ENCODE measurements at places on chromosomes 4 and X. TPM values are rescaled to one million over a fixed set of nuclear protein-coding genes. Genes with fewer than 3 reads are reported as not detected.

- peak; percentile 64 for ATAC-seq
These were observed 20.8 kb downstream of the LIN54 start for GRCh38 chr4:82989575-82990429.

GRCh38 chr4:16715482-16715881 lies 183.0 kb downstream of the LDB2 start:
- no peak for ATAC-seq

- ATAC-seq: no peak
These were observed 23.9 kb downstream of the WDR1 start for GRCh38 chr4:10092481-10093270.

- no peak for ATAC-seq
These were observed 3.7 kb downstream of the PDE6B start for GRCh38 chr4:628821-629635.

DNA sequence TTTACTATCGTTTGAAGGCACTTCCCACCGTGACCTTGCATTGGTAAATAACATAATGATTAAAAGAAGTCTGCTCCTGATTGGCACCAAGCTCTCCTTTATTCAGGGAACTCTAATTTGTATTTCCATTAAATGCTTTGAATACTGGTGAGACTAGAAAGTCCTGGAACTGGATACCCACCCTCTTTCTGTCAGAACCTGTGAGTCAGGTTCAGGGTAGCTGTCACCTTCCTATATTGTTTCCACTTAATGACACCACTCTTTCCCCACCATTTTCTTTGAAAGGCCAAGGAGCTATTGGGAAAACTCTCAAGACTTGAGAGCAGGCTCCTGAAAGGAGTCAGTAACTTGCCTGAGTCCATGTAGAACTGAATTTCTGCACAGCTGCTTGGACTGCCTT lies 55.9 kb upstream of the RASSF6 start:
- no peak for ATAC-seq

- ATAC-seq: no peak
These were observed 756.3 kb downstream of the CCSER1 start for GRCh38 chr4:90883519-90883918.

- no peak for ATAC-seq
These were observed 22.6 kb downstream of the IRF2 start for GRCh38 chr4:184451726-184452125.

DNA sequence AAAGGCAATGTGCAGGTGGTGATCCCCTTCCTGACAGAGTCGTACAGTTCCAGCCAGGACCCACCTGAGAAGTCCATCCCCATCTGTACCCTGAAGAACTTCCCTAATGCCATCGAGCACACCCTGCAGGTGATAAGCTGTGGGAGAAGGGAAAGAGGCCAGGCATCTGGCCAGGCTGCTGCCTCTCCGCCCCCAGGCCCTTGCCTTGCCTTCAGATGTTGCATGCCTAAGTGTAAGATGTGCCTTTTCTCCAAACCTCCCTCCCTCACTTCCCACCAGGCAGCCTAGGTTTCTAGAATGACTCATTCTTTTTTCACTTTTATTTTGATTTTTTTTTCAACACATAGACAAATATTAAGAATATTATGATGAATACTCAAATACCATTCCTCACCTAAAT lies 12.2 kb upstream of the CDK16 start:
- peak; percentile 21 for ATAC-seq

GRCh38 chr4:56863441-56864139 lies 42.1 kb upstream of the SPINK2 start:
- ATAC-seq: peak; percentile 93

GRCh38 chr4:81965911-81966310 lies 407.9 kb downstream of the HNRNPD start:
- ATAC-seq: no peak

DNA sequence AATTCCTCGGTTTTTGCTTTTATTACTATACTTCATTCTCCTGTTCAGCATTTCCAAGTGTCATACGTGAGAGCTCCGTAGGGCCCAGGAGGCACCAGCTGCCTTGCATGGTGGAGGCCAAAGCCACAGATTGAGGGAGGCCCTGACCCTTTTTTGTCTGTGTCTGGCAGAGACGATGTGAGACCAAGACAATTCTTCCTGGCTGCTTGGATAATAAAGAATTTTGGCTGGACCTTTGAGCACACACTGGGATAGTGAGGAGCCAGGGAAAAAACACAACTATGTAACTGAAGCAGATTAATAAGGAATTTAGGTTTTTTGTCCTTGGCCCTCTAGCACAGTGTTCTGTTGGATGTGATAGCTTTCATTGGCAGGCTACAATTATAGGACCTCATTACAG lies 161.0 kb downstream of the CPXCR1 start:
- ATAC-seq: no peak

GRCh38 chrX:41459716-41460115 lies 12.6 kb downstream of the NYX start:
- no peak for ATAC-seq

DNA sequence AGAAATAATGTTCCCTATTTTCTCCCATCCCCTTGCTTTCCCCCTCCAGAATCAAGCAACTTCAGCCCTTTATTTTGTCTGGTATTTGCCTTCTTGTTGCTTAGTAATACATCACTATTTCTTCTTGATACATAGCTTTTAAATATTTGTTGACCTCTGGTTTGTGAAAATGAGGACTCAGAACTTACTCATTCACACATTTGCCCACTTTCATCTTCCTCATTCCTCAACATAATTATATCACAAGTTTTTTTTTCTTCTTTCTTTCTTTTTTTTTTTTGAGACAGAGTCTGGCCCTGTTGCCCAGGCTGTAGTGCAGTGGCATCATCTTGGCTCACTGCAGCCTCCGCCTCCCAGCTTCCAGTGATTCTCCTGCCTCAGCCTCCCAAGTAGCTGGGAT lies 28.9 kb upstream of the NDUFC1 start:
- ATAC-seq: peak; percentile 72

DNA sequence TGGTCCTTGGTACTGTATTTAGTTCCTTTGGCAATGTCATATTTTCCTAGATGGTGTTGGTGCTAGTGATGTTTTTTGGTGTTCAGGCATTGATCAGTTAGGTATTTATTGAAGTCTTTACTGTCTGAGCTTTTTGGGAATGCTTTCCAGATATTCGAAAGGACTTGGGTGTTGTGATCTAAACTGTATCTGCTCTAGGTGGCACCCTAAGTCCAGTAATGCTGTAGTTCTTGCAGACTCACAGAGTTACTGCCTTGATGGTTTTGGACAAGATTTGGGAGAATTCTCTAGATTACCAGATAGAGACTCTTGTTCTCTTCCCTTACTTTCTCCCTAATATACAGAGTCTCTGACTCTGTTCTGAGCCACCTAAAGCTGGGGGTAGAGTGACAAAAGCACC lies 513.6 kb upstream of the PITX2 start:
- no peak for ATAC-seq

GRCh38 chrX:70476934-70477733 lies 32.5 kb downstream of the DLG3 start:
- no peak for ATAC-seq

GRCh38 chrX:110536816-110537215 lies 178.2 kb downstream of the RTL9 start:
- no peak for ATAC-seq

- no peak for ATAC-seq
These were observed 34.5 kb upstream of the UCP1 start for GRCh38 chr4:140603286-140603685.

GRCh38 chrX:112961981-112962380 lies 121.3 kb upstream of the AMOT start:
- ATAC-seq: no peak

DNA sequence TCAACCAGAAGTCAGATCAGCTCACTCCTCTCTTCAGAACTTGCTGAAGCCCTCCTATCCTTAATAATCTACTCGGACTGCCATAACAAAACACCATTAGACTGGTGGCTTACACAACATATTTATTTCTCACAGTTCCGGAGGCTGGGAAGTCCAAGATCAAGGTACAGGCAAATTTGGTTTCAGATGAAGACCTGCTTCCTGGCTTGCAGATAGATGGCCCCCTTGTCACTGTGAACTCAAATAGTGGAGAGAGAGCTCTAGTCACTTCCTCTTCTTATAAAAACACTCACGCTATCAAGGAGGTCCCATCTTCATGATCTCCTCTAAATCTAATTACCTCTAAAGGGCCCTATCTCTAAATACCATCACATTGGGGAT lies 125.1 kb downstream of the CAMK2D start:
- ATAC-seq: peak; percentile 53

DNA sequence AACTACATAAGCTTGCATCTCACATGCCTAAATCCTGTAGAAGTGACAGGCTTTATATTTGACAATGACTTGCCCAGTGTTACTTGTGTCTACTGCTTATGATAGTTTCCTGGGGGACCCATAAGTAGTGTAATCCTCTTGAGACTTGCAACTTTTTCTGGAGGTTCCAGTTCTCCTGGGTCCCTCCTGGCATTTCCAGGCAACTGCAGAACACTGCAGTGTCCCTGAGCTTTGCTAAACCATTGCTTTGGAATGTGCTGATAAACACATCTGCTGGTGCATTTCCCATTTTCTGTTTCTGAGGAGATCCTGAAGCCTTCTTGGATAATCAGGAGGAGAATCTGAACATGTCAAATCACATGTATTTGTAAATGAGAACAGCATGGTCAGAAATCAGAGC lies 82.0 kb downstream of the ANOS1 start:
- ATAC-seq: no peak

DNA sequence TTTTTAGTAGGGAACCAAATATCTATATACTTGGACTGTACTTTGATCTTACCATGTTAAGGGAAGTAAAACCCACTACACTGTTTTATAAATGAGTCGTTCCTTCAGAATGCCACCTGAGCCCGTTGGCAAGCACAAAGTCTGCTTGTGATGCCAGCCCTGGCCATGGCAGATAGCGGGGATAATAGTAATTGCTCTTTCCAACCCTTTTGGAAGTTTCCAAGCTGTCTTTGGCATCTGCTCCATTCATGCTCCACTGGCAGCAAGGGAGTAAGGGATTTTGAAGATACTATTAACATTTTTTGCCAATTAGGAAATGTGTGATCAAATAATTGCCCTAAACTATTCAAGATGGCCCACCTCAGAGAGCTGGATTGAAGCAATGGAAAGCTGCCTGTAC lies 689.2 kb upstream of the SLIT2 start:
- ATAC-seq: no peak

DNA sequence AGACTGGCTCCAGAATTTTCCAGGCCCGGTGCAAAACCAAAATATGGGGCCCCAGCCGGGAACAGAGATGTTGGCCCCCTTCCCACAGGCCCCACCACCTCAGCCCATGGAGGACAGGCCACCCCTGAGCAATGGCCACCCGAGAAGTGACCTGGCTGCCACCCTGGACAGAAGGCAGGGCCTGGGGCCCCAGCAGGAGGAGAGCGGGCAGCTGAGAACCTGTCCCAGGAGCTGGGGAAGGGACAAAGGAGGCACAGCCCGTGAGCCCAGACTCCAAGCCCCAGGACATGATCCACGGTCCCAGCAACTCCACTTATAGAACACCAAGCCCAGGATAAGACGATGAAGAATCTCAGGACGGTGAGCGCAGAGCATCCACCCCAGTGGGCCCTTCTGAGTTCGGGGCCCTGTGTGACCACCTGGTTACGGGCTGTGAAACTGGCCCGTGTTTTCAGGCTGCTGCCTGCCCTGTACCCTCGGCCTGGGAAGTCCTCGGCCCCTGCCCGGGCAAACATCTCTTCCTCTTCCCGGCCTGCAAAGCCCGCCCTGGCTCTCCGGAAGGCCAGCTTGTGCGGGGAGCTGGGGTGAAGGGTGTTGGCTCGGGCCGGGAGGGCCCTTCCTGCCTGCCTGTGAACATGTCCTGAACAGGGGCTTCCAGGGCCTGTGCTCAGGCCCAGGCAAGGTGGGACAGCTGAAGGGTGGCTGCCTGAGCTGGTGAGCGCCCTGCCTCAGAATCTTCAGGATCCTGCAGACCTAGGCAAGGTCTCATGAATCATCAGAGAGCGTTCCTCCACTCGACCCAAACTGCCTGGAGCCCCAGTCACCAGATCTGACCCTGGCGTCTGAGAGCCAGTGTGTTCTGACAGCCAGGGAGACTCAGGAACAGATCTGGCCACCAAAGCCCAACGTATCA lies 47.0 kb upstream of the MAN2B2 start:
- no peak for ATAC-seq

DNA sequence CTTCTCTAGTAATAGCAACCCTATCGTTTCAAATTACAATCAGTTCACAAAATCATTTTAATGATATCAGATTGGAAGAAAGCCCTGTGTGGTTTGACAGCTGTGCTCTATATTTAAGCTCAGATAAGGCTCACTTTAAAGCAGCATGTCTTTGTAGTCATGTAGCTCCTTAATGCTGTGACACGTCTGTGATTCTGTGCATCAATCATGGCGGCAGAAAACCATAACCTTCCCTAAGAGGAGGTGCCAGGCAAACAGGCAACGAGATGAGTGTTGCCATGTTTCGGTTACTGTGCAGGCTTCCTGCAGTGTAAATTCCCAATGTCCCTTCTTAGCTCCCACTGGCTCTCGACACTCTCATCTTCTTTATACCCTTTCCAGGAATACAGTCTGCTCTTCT lies 212.7 kb downstream of the GRID2 start:
- ATAC-seq: no peak

DNA sequence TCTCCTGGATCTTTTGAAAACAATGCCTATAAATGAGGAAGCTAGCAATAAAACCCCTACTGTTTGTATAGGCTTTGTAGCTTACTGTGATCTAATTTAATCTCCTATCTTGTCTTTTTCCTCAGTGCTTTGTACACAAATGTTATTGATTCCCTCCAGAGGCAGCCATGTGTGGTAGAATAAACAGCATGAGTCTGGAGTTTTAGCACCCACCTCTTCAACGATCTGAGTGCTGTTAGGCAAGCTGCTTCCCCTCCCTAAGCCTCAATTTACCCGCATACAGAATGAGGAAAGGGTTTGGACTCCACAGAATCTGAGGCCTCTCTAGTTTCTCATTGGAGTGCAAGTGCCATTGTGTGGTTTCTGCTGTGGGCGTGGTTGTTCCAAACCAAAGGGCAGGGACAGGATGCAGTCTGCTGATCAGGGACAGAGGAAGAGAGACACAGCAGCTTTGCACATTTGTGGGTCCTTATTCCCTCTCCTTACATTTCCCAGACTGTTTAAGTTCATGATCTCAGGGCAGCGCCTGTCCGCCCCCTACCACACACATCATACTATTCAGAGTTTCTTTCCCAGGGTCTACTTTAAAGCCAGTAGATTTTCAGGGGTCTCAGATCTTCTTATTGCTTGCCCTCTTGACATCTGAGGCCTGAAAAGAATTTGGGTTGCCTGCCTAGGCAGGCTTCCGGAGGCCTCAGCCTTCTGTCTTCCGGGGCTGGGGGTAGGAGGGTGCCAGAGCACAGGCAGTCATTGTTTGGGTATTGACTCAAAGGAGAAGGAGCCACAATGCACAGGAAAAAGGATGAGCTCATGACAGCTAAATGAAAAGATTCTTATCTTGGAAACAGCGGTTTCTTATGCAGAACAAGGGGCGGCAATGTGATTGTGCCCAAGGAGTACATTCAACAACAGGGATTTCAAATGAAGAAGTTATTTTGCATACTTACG lies 114.9 kb upstream of the TEX13D start:
- ATAC-seq: peak; percentile 92

ATP7A gene
- 17.3 TPM for total RNA-seq

KDR gene
- not detected for total RNA-seq

FOXR2 gene
- not detected for total RNA-seq

RTL5 gene
- 0.45 TPM for total RNA-seq

SMARCA5 gene
- total RNA-seq: 45.4 TPM

BEX5 gene
- total RNA-seq: 3.4 TPM

NOX1 gene
- not detected for total RNA-seq

Data from activated T-helper 17 cell treated with anti-CD3 and anti-CD28 coated beads, Interleukin-2, amount 50 U/mL, for 72 hours (primary cell).